ENCODE measurements at places on chromosomes 4 and X.

GRCh38 chrX:44503560-44503959 lies 39.1 kb downstream of the FUNDC1 start:
- no peaks in the 10 kb centered on the region for H3K36me3 ChIP-seq
- H3K4me3 ChIP-seq = no peak overlapping the region
- H3K4me1 ChIP-seq = peaks cover 6% of the 10 kb centered on the region
- H3K27me3 ChIP-seq = no peaks in the 10 kb centered on the region
- no peak overlapping the region for H3K27ac ChIP-seq
- DNase-seq = no peak

DNA sequence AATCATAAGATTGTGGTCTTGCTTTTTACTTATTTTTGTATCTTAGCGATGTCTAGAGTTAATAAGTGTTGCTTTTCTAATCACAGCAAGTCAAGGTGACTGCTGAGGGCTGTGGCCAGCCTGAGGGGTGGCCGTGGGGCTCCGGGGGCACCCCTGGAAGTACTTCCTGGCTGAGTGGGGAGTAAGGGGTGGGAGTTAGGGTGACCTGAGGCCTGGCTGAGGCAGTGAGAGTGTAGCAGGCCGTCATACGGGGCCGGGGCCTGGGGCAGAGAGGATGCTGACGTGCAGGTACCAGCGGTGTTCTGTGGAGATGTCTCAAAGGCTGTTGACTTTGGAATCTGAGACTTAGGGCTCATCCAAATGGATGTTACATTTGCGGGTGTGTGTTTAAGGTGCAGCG lies 29.3 kb downstream of the PIGG start:
- H3K4me3 ChIP-seq = no peak overlapping the region
- no peaks in the 10 kb centered on the region for H3K27me3 ChIP-seq
- no peak for DNase-seq
- H3K4me1 ChIP-seq = no peaks in the 10 kb centered on the region

GRCh38 chrX:151974336-151975227 lies at the start of gene GABRE:
Gene GABRE (minus strand): TSS chrX:151974676. CDS start chrX:151974625, 51 bp downstream.
- H3K36me3 ChIP-seq = no peaks in the 10 kb centered on the region
- DNase-seq = no peak
- H3K27ac ChIP-seq = no peak within 1 kb of the TSS

GRCh38 chrX:56569378-56570057 lies 6.1 kb downstream of the UBQLN2 start:
- peaks cover 34% of the 10 kb centered on the region for H3K4me1 ChIP-seq
- peaks cover 31% of the 10 kb centered on the region for H3K36me3 ChIP-seq
- DNase-seq = no peak
- H3K27ac ChIP-seq = no peak overlapping the region
- no peak overlapping the region for H3K4me3 ChIP-seq

DNA sequence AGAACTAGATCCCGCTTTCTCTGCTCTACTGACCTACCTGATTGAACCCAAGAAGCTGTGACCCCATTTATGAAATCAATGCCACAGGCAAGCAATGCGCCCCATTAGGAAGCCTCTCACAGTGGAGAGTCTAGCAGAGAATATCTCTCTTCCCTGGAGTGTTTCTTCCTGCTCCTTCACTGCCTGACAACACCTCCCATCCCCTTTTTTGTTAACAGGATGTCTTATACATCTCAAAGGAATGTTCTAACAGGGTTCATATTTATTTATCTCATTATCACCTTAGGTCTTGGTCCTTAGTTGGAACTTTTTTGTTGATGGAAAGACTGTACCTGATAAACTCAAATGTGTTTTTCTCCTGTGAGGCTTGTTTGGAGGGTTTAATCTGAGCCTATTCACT lies 35.5 kb downstream of the SLIT2 start:
- H3K27ac ChIP-seq = no peak overlapping the region
- H3K4me3 ChIP-seq = no peak overlapping the region
- no peak for DNase-seq
- no peaks in the 10 kb centered on the region for H3K36me3 ChIP-seq

- H3K4me1 ChIP-seq = peaks cover 10% of the 10 kb centered on the region
- no peak for DNase-seq
- H3K27me3 ChIP-seq = no peaks in the 10 kb centered on the region
- H3K36me3 ChIP-seq = peaks cover 4% of the 10 kb centered on the region
- H3K27ac ChIP-seq = no peak overlapping the region
- H3K4me3 ChIP-seq = no peak overlapping the region
Observed at GRCh38 chr4:98677799-98678198, 19.4 kb upstream of the TSPAN5 start.

DNA sequence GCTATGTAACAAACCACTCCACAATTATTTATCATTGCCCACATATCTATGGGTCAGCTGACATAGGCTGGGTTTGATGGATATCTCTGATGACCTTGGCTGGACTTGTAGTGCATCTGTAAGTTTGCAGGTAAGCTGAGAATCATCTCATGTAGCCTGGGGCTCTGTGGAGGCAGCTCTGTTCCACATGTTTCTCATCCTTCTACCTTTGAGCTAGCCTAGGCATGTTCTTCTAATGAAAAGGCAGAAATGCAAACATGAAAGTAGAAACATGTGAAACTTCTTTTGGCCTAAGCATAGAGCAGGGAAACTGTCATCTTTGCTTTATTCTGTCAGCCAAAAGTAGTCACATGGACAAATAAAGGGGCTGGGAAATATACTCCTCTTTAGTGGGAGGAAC lies 18.2 kb downstream of the MRPL1 start:
- H3K36me3 ChIP-seq = peaks cover 51% of the 10 kb centered on the region
- H3K4me1 ChIP-seq = peaks cover 10% of the 10 kb centered on the region
- no peak overlapping the region for H3K27ac ChIP-seq

DNA sequence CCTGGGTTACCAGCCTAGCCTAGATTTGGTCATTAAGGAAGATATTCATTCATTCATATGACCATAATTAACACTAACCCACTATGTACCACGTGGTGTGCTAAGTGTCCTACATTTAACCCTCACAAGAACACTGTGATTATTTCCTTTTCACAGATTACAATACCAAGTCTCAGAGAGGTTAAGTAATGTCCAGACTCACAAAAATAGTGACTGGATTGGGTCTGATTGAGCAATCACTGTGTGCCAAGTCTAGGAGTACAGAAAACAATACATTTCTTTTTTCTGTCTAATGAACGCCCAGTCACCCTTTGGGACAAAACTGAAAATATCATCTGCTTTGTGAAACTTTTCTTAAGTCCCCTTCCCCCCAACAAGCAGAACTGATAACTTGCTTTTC lies 7.6 kb upstream of the DLG3 start:
- no peak overlapping the region for H3K4me3 ChIP-seq
- no peaks in the 10 kb centered on the region for H3K36me3 ChIP-seq
- peaks cover 13% of the 10 kb centered on the region for H3K27me3 ChIP-seq
- H3K4me1 ChIP-seq = peaks cover 48% of the 10 kb centered on the region
- no peak overlapping the region for H3K27ac ChIP-seq
- DNase-seq = no peak

- H3K27ac ChIP-seq = no peak overlapping the region
- no peak for DNase-seq
- no peaks in the 10 kb centered on the region for H3K4me1 ChIP-seq
- no peaks in the 10 kb centered on the region for H3K27me3 ChIP-seq
- H3K36me3 ChIP-seq = no peaks in the 10 kb centered on the region
Observed at GRCh38 chr4:71460371-71460770, 121.6 kb downstream of the SLC4A4 start.

DNA sequence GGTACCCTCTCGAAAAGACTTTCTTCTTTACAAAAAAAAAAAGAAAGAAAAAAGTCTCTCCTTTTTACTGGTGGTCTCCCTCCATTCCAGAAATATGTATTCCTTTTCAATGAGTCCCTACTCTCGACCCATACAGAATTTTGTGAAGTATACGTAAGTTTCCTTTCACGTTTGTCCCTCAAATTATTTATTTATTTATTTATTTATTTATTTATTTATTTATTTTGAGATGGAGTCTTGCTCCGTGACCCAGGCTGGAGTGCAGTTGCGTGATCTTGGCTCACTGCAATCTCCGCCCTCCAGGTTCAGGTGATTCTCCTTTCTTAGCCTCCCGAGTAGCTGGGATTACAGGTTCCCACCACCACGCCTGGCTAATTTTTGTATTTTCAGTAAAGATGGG lies 429.2 kb upstream of the AR start:
- no peaks in the 10 kb centered on the region for H3K4me1 ChIP-seq
- H3K27ac ChIP-seq = no peak overlapping the region
- DNase-seq = no peak
- no peaks in the 10 kb centered on the region for H3K36me3 ChIP-seq

GRCh38 chr4:166091146-166091545 lies 218.1 kb downstream of the TLL1 start:
- no peaks in the 10 kb centered on the region for H3K4me1 ChIP-seq
- H3K27me3 ChIP-seq = no peaks in the 10 kb centered on the region
- H3K4me3 ChIP-seq = no peak overlapping the region
- DNase-seq = no peak
- no peaks in the 10 kb centered on the region for H3K36me3 ChIP-seq

- H3K4me1 ChIP-seq = no peaks in the 10 kb centered on the region
- peaks cover 6% of the 10 kb centered on the region for H3K27me3 ChIP-seq
- H3K36me3 ChIP-seq = no peaks in the 10 kb centered on the region
Observed at GRCh38 chr4:71229477-71230270, 109.1 kb upstream of the SLC4A4 start.

- DNase-seq = no peak
- H3K27ac ChIP-seq = no peak overlapping the region
- H3K36me3 ChIP-seq = peaks cover 4% of the 10 kb centered on the region
- H3K4me1 ChIP-seq = peaks cover 25% of the 10 kb centered on the region
- no peaks in the 10 kb centered on the region for H3K27me3 ChIP-seq
Observed at GRCh38 chrX:15160558-15161095, 109.3 kb downstream of the ASB9 start.

- no peaks in the 10 kb centered on the region for H3K4me1 ChIP-seq
- no peak overlapping the region for H3K27ac ChIP-seq
Observed at GRCh38 chr4:4994312-4995097, 24.8 kb downstream of the CYTL1 start.

DNA sequence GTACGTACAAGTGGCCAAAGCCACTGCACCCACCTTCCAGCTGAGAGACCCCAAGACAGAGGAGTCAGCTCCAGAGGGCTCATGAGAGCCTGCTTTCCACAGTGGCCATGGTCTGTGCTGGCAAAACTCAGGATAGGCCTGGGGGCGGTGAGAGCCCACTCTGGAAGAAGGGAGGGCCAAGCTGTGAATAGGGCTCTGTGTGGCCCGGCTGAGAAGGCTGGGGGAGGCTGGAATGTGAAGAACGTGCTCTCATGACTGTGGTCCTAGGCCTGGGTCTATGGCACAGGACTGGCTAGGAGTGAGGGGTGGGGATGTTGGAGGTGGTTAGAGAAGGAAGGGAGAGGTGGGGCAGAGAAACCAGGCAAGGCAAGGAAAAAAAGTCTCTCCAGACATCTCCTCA lies 13.3 kb downstream of the STARD8 start:
- no peaks in the 10 kb centered on the region for H3K27me3 ChIP-seq
- no peak for DNase-seq
- no peaks in the 10 kb centered on the region for H3K4me1 ChIP-seq
- no peak overlapping the region for H3K27ac ChIP-seq

DNA sequence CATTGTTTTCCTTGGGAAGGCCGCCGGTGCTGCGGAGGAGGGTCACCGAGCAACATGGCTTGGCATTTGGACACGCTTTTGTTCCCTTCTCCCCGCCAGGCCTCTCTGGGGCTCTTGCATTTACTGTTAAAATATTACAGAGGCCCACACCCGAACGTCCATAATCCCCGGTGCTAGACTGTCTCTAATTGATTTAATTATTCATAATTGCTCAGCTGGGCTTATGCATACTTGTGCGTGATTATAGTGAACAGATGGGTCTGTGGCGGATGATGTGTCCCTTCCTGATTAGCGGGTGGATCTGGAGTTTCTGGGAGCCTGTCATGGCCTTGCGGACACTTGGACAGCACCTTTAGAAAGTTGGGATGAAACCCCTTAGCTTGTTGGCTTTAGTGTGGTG lies 100.2 kb upstream of the MSX1 start:
- H3K27me3 ChIP-seq = peaks cover 6% of the 10 kb centered on the region
- no peak for DNase-seq
- H3K36me3 ChIP-seq = no peaks in the 10 kb centered on the region
- H3K4me3 ChIP-seq = no peak overlapping the region
- peaks cover 29% of the 10 kb centered on the region for H3K4me1 ChIP-seq

DNA sequence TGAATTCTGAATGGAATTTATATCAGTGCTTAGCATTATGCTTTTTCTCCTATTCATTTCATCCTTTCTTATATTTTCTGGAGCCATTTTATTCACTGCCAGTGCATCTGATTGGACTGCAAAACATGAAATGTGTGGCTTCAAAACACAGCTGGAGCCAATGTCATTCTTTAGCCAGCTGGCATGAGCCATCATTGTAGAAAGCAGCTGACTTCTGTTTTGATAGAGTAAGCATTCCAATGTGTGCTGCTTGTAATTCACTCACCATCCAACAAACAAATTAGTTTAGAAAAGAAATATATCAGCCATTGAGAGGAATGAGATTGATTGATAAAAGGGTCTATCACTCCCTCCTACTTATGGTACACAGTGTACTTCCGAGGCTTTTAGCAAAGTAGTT lies 2616.0 kb downstream of the ARAP2 start:
- H3K36me3 ChIP-seq = no peaks in the 10 kb centered on the region
- no peak overlapping the region for H3K27ac ChIP-seq
- H3K4me3 ChIP-seq = no peak overlapping the region
- no peak for DNase-seq

- no peak for DNase-seq
- H3K4me1 ChIP-seq = peaks cover 16% of the 10 kb centered on the region
- H3K4me3 ChIP-seq = no peak overlapping the region
- H3K36me3 ChIP-seq = no peaks in the 10 kb centered on the region
Observed at GRCh38 chrX:19190902-19191301, 68.6 kb upstream of the ADGRG2 start.

GRCh38 chr4:179307297-179308136 lies 1865.3 kb upstream of the AGA start:
- H3K27me3 ChIP-seq = no peaks in the 10 kb centered on the region
- no peak for DNase-seq
- no peak overlapping the region for H3K4me3 ChIP-seq
- no peak overlapping the region for H3K27ac ChIP-seq
- no peaks in the 10 kb centered on the region for H3K36me3 ChIP-seq

GRCh38 chr4:96035727-96036126 lies 195.8 kb downstream of the PDHA2 start:
- H3K27ac ChIP-seq = no peak overlapping the region
- no peak for DNase-seq

GRCh38 chr4:37675587-37676290 lies 10.4 kb downstream of the RELL1 start:
- DNase-seq = peak; percentile 74
- no peaks in the 10 kb centered on the region for H3K27me3 ChIP-seq
- H3K4me3 ChIP-seq = peak overlapping the region; percentile 38
- peak overlapping the region; percentile 77 for H3K27ac ChIP-seq
- H3K36me3 ChIP-seq = peaks cover 73% of the 10 kb centered on the region

DNA sequence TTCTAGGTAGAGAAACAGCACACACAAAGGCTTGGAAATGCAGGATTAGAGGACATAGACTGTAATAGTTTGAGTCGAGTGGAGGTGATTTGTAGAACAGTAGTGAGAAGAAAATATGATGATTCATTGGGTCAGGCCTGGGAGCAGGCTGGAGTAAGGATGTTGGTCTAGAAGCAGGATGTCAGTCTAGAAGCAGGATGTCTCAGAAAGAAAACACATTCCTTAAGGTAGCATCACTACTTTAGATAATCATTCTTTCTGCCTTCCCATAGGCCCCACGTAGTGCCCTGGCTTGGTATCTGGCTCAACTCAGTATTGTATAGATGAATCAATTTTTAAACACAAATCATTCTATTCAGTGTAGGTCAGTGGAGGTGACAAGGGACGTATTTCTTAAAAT lies 11.2 kb upstream of the DACH2 start:
- H3K27ac ChIP-seq = no peak overlapping the region
- H3K36me3 ChIP-seq = no peaks in the 10 kb centered on the region
- no peak for DNase-seq
- H3K27me3 ChIP-seq = no peaks in the 10 kb centered on the region
- no peaks in the 10 kb centered on the region for H3K4me1 ChIP-seq
- no peak overlapping the region for H3K4me3 ChIP-seq

Measured in activated CD8-positive, alpha-beta memory T cell treated with anti-CD3 and anti-CD28 coated beads, Interleukin-2, amount 10 ng/mL, durations not matched to agents 7 days and 5 days (primary cell).